KG1 (cell line): ENCODE measurements at places on chromosomes 1 and 21.

GRCh38 chr1:178620584-178621475, 104.2 kb upstream of the RALGPS2 start:
- DNase-seq, result no peak

DNA sequence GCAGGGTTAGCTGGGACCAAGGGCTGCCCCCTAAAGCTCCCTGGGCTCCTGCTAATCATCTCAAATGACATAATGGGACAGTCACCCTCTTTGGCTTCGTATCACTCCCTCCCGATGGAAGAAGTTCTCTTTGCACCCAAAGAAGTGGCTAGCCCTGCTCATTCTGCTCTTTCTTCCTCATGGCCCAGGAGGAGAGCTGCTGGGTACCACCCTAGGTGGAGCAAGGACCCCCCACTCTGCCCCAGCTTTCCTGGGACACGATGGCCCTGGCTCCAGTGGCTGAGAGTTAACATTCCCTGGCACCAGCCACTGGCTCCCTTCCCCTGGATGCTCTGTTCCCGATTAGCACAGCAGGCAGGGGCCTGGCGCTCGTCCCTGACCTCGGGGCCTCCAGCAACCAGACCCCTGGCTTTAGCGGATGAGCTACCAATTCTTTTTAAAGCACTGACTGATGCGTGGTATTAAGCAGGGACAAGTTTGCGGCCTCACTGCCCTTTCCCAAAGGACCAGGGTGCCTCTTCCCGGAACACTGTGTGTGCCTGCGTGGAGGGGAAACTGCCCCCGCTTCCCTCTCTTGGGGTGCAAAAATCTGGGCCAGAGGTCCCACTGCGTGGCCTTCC, 1.2 kb downstream of the MYOM3 start:
- DNase-seq, result no peak

GRCh38 chr1:15757575-15758342, 836 bp upstream of the FBLIM1 start:
- no peak for DNase-seq

DNA sequence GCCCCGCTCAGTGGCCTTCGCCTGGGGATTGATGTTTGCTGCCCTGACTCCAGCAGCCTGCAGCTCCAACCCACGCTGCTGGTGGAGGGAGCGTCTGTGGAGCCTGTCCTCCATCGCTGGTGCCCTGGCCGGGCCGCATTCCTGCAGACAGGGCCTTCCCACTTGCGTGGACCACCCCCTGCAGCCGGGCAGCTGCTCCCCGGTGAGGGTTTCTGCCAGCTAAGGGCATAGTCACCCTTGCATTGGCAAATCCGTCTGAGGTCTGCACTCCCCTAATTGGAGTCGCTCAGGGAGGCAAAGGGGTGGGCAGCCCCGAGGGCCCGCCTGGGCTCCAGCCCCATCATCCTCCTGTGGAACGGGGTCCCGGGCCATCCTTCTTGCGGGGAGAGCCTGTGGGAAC, 43.5 kb downstream of the PRDM16 start:
- DNase-seq, result no peak

- no peak for DNase-seq
These were observed 653.4 kb downstream of the KIF26B start for GRCh38 chr1:245807954-245808719.

- DNase-seq, result no peak
These were observed 60.9 kb downstream of the ABL2 start for GRCh38 chr1:179168536-179168935.

DNA sequence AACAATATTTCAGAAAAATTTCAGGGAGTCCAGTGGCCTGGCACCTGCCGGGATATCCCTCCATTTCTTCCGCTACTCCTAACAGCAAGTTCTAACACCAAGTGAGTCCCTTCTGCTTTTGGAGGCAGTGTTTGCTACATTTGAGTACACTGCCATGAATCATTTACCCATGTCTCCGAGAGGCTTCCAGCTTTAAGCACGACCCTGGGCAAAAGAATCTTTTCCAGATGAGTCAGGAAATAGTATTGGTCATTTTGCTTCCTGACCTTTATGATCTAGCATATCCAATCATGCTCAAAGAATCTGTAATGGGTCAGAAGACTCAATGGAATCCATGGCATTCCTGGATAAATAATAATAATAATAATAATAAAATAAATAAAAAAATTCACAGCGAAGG, 60.7 kb upstream of the FMN2 start:
- DNase-seq, result no peak

- DNase-seq, result no peak
These were observed 98.0 kb upstream of the TMPRSS2 start for GRCh38 chr21:41605934-41606285.

- no peak for DNase-seq
These were observed 121.2 kb downstream of the CNIH3 start for GRCh38 chr1:224737353-224737727.

DNA sequence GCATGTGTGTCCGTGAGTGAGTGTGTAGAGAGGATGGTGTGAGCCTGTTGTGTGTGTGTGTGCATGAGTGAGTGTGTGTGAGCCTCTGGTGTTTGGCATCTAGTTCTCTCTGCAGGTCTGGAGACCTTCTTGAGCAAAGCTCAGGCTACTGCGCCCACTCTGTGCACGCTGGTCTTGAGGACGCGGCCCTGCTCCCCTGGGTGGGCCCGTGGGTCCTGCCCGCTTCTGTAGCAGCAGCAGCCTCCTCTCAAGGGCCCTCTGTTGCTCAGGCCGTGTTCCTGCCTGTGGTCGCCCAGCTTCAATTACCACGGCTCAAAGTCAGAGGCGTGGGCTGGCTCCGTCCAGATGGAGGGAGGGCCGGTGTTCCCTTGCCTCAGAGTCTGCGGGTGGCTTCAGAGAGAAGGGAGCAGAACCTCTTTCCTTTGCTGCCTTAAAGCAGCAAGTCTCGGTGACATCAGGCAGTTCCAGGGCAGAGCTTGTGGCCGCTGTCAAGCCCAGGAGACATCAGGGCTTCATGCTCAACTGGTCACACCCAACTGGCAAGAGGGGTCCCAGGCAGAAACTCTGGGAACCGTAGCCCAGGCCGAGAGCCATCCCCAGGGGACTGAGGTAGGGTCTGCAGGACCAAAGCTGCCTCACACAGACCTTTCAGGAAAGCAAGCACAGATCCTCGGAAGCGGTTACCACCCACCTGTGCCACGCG, 270.6 kb upstream of the VAMP3 start:
- no peak for DNase-seq

DNA sequence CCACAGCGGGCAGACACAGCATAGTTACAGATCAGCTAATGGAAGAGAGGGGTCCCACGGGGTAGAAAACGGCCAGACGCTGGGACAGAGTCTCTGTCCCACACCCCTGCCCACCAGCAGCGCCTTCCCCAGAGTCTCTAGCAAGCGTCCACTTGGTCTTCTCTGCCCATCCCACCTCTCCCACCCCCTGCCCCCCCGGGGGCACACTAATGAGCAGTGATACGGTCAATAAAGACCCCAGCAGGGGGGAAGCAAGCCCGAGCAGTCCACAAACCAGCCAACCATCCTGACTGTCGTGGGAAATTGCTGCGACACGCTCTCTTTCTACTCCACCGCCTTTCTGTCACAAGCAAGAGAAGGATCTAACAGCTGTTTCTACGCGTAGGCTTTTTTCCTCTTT, 374.7 kb downstream of the NPHP4 start:
- no peak for DNase-seq

DNA sequence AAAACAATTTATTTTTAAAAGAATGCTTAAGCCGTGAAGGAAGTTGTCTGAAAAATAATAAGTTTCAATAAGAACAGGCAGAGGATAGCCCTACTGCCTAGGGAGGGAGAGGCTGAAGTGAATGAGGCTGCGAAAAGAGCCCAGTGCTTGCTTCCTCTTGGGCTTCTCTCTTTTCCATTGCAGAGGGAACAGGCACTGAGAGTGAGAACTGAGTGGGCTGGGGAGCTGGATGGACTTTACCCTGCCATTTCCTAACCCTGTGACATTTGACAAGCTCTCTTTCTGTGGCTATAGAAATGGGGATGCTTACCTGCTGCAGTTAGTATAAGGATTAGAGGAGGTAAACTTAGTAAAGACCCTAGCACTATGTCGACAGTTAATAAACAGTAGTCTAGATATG, 30.0 kb downstream of the TENT5C start:
- no peak for DNase-seq

DNA sequence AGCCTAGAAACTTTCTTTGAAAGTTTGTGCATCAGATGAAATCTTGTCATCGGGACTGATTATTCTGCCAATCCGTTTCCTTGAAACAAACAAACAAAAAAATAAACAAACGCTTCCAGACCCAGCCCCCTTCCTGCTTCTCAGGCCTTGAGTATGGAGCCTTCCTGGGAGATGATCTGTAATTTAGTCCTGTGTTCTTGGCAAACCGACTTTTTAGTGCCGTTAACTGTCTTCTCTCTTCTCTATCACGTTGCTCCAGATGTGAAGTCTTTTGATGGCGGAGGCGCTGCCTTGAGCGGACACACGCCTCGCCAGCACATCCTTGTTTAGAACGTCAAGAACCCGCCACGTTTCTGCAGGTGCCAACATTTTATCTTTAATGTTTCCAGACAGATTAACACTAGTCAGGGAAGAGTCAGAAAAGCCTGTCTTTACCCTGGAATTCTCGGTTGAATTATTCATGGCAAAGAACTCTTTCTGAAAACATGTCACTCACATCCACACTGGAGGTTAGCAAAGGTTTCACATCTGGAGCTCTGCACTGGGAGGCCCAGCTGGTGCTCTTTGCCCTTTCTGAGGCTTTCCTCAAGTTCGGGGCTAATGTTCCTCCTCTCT, 265.7 kb upstream of the C1orf174 start:
- DNase-seq, result no peak

DNA sequence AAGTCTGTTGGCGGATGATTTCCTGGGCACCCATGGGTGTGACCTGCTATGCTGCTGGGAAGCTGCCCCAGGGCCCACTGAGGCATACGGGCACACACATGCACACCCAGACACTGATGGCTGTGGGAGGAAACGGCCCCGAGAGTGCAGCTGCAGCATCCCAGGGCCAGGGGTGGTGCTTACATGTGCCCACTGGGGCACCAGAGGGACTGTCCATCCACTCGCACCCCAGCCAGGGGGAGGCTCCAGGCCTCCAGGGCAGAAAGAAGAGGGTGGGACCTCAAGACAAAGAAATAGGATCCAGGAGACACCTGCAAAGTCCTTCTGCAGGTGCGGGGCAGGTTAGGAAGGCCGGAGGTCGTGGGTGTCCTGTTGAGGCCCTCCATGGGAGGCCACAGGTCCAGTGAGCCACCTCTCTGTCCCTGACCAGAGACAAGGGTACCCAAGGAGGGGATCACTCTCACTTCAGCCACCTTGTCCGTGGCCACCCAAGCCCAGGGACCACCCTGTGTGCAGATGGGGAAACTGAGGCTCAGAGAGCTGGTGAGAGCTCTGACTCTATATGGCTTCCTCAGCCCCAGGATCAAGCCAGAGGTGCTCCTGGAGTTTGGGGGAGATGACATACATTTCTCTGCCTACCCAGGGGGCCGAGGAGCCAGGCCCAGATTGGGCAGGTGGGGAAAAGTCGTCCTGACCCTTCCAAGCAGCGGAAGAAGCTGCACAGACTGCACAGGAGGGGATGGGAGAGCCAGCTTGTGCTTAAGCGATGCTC, 57.1 kb downstream of the WNT9A start:
- no peak for DNase-seq

DNA sequence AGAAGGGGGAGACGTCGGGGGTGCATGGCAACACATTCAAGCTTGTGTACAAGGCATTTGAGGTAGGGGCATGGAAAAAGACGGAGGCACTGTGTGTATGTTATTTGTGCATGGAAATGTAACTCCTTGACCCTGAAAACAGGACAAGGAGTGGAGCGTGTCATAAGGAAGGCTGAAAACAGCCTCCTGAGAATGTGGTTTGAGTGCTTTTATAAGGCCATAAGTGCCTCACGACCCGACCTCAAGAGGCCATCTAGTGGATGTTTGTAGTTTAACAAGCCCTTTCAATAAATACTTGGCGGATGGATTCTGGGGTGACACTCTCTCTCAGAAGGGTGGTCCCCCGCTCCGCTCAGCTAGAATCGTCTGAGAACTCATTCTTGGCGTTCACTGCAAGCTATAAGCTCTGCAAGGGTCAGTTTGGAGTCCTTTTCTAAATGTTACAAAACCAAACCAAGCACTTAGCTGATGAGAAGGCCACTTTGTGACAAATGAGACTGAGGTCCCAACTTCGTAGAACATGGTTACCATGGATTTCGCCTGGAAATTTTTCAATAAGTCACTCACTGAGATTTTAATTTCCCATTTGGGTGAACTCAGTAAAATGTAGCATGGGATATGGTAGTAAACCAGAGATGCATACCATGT, 38.8 kb upstream of the CLCA4 start:
- DNase-seq, result no peak

DNA sequence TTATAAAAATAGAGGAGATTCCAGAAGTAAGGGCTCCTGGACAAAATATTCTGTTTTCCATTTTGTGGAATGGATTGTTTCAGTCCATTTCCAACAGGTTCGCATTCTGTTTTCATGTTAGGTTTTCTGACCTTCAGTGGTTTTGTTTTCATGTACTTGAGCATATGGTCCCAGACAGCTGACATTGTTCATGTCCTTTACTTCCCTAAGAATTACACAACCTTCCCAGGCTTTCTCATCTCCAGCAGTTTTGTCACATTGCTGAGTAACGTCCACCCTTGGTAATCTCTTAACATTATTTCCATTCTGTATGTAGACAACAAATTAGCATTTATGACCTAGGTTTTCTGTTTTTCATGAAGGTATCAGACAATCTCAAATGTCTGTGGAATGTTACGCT, 21.0 kb upstream of the ERRFI1 start:
- no peak for DNase-seq

- DNase-seq, result no peak
These were observed 30.7 kb upstream of the CFHR4 start for GRCh38 chr1:196857188-196857587.
